ENCODE measurements at places on chromosomes 2 and 18. TPM values are rescaled to one million over a fixed set of nuclear protein-coding genes. Genes with fewer than 3 reads are reported as not detected.

- no peak for DNase-seq
Observed at GRCh38 chr2:64029116-64029665, 10.0 kb upstream of the VPS54 start.

GRCh38 chr2:164545484-164545883 lies 75.8 kb downstream of the GRB14 start:
- no peak for DNase-seq

DNA sequence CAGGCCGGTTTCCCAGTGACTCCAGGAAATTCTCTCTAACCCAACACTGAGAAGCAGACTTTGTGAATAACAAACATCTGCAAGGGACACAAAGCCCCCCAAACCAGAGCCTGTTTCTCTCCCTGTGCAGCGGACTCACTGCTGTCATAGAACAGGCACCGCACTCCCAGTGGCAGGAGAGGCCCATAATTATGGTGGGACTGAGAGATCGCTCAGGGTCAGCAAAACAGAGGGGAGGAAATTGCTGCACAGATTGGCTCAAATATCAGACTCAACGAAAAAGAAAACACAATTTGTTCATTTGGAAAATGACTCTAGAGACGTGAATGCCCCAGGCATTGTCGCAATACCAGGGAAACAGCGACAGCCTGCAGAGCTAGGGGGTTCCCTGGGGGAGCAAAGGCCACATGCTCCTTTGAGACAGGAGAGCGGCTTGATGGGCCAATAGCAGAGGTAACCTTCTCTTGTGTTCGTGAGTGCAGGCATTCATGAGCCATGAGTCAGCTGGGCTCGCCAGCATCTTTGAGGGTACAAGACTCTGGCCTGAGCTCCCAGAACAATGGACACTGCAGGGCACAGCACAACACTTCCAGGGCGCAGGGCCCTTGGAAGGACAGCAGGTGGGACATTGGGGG lies 143.3 kb upstream of the KLHL29 start:
- DNase-seq, result no peak

GRCh38 chr2:96131813-96132745 lies 6.2 kb downstream of the ASTL start:
- no peak for DNase-seq

DNA sequence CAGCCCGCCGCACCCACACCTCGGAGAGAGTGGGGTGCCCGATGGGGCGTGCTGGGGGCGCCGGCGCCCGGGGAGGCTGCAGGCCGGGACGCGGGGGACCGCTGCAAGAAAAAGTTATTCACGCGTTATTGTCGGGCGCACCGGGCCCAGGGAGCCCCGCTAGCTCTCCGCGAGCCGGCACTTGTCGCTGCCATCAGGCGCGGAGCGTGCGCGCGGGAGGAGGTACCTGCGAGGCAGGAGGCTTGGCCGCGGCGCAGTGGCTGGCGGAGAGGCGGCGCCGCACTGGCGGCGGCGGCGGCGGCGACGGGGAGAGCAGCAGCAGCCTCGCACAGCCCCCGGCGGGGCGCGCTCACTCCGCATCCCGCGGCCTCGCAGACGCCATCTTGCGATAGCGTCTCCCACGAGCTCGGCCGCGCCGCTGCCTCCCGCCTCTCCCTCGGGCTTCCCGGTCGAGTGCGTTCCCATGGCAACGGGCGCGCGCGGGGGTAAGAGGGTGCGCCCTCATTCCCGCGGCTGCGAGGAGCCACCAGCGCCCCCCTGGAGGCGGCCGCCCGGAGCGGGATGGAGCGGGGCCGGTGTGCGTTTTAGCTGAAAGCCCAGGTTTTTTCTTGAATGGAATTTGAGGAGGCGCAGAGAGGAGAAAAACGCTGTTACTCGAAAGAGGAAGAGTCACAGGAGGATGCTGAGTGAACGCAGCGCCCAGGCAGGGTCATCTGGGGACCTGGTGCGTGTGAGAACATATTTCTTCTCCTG lies at the start of gene CHN1:
Gene CHN1 (minus strand): TSS at position 402 of the 753 bp plus-strand sequence. CDS start 469 bp downstream, outside the sequence.
- peak; percentile 90 for DNase-seq

DNA sequence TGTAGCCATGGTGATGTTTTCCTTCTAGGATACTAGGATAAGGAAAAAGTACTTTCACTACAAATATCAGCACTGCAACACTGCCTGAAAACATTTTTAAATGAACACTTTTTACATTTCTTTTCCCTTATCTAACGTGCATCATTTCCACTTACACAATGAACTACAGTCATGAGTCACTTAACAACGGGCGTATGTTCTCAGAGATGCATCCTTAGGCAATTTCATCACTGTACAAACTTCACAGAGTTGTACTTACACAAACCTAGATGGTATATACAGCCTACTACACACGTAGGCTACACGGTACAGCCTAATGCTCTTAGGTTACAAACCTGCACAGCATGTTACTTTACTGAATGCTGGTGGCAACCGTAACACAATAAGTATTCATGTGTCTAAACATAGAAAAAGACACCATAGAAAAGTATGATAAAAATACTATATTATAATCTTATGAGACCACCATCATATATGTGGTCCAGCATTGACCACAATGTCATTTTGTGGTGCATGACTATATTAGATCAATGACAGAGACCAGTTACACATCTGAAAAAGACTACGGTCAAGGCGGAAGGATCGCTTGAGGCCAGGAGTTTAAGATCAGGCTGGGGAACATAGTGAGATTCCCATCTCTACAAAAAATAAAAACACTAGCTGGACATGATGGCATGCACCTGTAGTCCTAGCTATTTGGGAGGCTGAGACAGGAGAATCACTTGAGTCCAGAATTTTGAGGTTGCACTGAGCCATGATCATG lies 39.8 kb downstream of the WDR33 start:
- no peak for DNase-seq

- DNase-seq, result no peak
Observed at GRCh38 chr2:242035858-242036652, 166.5 kb downstream of the RTP5 start.

DNA sequence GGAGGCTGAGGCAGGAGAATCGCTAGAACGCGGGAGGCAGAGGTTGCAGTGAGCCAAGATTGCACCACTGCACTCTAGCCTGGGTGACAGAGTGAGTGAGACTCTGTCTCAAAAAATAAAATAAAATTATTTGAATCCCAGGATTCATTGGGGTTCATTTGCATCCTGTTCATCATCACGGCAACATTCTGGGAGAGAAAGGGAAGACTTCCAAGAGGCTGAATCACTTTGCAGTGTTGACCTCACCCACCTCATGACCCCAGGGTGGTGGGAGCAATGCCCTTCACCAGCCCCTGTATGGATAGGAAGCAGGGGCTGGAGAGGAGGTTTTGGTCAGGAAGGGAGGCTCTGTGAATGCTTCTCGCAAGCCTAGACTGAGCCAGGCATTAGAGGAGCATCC lies 195.6 kb downstream of the CTIF start:
- DNase-seq, result no peak

- no peak for DNase-seq
Observed at GRCh38 chr2:190980630-190981209, 33.3 kb downstream of the STAT1 start.

Gene MDH1B
- total RNA-seq, result 0.54 TPM

Gene KIF5C
- total RNA-seq, result 1.2 TPM
